ENCODE measurements at places on chromosomes 7 and 10. TPM values are rescaled to one million over a fixed set of nuclear protein-coding genes. Genes with fewer than 3 reads are reported as not detected.

The IKZF1 gene
- total RNA-seq: 11.9 TPM

The ZNF12 gene
- total RNA-seq: 25.0 TPM

The LRMDA gene
- 18.0 TPM for total RNA-seq

The EPDR1 gene
- total RNA-seq: 31.3 TPM

The TAS2R41 gene
- total RNA-seq: 0.46 TPM

The LGI1 gene
- not detected for total RNA-seq

The VIPR2 gene
- 5.0 TPM for total RNA-seq

The CLEC2L gene
- 0.57 TPM for total RNA-seq

DNA sequence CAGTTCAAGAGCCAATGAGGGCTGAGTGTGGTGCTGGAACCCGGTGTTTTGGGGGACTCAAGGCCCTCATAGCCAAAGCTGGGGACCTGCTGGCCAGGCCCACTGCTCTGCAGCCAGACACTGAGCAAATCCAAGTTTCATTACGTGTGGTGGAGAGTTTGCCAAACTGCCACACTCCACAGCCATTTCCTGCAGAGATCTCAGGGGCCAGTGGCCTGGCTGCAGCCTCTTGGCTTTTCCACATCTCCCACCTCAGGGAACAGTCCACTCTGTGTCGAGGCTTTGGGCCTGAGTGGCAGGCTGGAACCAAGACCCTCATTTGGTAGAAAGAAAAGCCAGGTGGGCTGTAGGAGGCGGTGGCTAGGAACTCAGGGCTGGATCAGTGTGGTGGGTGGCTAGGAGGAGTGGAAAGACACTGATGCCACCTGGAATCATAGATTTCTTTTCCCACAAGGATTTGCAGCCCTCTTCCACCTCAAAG is 3.2 kb downstream of the HOXA11 start:
- peak; percentile 42 for DNase-seq

GRCh38 chr7:129147731-129148130 is 3.2 kb downstream of the TSPAN33 start:
- no peak for DNase-seq

- no peak for DNase-seq
Observed at GRCh38 chr10:3805201-3805790, 20.3 kb upstream of the KLF6 start.

DNA sequence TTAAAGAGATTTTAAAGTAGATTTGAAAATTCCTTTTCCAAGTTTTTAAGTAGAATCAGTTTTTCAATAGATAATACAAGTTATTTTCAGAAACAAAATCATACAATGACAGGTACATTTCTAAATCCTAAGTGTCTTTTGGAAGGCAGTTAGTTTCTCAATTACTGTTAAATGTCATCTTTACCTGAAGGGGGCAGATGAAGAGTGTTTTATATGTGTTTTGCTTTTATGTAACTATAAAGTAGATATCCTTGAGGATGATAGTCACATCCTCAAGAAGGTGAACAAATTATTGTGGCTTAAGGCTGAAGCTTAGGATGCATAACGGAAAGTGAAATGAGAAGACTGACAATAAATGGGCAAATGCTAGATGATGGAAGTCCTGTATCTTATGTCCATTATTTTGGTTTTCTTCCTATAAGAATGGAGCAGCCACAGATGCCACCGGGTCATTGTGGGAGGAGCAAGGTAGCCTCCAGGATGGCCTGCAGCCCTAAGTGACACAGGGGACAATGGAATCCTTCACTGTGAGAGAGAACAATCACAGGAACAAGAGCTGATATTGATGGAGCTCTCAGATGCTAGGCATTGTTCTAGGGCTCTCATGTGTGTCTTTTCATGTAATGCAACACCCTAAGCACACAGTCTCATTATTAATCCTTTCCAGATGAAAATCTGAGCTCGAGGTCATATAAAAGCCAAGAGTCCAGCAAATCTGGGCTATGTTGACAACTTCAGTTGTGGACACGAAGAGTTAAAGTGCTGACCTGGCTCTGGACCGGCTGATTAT is 14.1 kb upstream of the MKX start:
- DNase-seq: no peak

GRCh38 chr7:33040803-33041516 is 21.6 kb downstream of the NT5C3A start:
- DNase-seq: no peak

GRCh38 chr10:119335671-119336353 is 128.4 kb downstream of the GRK5 start:
- DNase-seq: peak; percentile 76

- DNase-seq: no peak
Observed at GRCh38 chr7:50272808-50273207, 31.7 kb upstream of the IKZF1 start.

DNA sequence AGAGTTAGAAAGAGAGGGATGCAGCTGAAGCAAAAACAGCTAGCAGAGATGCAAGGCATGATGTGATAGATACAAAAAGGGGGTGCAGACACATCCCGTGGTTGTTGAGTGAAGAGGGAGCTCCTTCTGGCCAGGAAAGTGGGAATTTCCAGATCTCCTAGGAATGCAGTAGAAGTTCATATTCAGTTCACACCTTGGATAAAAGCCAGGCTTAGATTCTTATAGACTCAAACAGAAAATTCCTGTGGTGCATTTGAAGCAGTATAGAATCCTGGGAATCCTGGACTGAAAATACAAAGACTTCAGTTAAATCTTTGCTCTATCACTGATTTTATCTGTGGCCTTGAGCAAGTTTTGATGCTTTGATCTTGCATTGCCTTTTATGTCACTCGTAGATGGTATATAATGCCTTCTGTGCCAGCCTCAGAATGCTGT is 33.9 kb downstream of the SGPL1 start:
- DNase-seq: no peak

DNA sequence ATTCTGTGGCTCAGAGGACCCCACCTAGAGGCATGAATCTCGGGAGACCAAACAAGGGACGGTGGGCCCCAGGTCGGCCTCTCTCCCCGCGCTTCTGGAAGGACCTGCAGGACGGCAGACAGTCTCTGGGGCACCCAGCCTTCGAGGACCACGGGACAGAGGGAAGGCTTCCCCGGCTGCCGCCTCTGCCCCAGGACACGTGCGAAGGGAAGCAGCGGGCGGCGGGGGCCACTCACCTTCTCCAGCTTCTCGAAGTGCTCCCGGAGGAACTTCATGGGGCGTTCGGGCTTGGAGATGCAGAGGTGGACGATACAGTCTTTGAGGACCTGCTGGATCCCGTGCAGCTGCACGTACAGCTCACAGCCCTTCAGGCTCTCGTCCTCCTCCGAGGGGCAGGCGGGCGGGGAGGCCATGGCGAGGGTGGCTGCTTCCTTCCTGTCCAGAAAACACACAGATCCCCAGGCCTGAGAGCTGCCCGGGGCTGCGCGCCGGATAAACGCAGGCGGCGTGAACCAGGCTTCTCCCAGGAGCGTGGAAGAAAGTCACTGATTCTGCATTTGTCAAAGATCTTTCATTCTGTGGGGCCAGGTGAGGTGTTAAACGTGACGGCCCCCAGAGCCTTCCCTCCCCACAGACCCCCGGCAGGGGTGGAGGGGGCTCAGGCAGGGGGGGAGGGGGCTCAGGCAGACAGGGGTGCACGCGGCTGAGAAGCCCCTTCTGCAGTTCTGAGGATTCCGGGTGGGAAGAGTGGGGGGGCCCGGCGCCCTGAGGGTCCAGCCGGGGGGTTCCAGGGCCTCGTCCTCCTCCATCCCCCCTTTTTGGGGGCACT is 15.2 kb upstream of the DNAAF5 start:
- peak; percentile 76 for DNase-seq

GRCh38 chr7:7765422-7765821 is 47.0 kb upstream of the RPA3 start:
- DNase-seq: no peak

GRCh38 chr7:80478683-80479082 is 33.2 kb downstream of the GNAT3 start:
- no peak for DNase-seq

DNA sequence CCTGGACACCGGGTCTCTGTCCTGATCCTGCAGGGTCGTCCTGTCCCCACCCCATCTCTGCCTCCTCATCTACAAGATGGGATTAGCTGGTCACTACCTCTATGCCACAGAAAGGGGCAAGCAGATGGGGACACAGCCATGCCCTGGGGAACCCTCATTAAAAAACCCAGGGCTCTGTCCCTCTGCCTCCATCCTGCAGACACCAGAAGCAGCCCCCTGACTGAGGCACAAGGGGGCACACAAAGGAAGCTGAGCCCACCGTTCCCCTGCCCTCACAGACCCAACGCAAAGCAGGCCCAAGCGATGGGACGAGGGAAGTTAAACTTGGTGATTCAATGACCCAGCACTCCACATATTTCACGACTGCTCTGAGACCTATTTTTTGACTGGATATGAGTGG is 142.4 kb downstream of the TCERG1L start:
- peak; percentile 22 for DNase-seq

GRCh38 chr7:30320392-30320791 is 36.0 kb downstream of the ZNRF2 start:
- DNase-seq: no peak

GRCh38 chr10:109173937-109174336 is 749.4 kb downstream of the XPNPEP1 start:
- no peak for DNase-seq

DNA sequence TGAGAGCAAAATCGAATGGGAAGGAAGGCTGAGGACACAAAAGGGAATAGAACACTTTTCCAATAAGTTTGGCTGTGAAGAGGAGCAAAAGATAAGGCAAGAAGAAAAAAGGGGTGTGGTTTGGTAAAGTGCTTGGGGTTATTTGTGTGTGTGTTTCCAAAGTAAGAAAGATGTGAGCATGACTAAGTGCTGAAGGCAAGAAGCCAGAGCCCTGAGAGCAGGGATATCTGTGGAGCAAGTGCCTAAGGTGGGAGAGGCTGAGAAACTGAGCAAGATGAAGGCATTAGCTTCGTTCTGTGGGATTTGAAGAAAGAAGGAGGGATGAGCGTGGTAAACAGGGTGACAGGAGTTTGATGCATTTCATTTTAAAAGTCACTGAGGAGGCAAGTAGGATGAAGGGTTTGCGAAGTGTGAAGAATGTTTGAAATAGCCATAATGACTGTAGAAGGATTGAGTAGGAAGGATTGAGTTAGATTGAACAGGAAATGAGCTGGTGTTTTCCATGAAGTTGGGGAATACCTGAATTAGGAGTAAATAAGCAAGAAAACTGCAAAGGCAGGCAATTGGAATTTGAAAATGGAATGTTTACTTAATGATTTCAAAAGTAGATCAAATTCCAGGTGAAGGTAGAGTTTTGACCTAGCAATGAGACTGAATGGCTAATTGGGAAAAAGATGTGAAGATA is 19.9 kb upstream of the SP4 start:
- DNase-seq: no peak

GRCh38 chr10:119507115-119507514 is 35.4 kb downstream of the RGS10 start:
- DNase-seq: no peak

DNA sequence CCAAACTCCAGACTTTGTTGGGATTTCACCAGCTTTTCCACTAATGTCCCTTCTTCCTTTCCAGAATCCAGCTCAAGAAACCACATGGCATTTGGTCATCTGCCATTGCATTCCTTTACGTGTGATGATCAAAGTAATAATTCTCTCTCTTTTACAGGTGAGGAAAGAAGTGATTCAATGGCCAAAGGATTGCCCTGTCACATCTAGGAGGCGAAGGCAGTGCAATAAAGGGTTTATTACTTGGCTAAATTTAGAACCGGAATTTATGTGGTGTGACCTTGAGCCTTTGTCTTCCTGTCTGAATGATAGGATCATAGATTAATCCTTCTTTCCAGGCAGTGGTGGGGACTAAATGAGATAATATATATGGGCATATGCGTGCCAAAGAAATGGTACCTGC is 58.3 kb upstream of the COBL start:
- no peak for DNase-seq

DNA sequence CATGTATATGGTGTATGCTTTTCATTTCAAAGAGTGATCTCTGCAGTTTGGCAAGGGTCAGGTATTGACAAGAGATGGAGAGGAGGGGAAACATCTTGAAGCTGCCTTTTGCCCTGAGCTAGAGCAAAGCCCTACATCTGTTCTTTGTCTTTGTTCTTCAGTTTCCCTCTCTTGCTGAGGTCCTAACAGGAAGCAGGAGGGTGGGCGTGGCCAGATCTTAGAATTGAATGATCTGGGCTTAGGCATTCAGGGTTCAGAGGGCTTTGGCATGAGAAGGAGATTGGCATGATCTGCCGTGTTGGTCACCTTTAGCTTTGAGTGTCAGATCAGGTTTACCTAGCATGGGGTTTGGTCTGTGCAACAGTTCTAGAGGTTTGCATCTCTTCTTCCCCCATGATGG is 41.3 kb downstream of the LRMDA start:
- no peak for DNase-seq

DNA sequence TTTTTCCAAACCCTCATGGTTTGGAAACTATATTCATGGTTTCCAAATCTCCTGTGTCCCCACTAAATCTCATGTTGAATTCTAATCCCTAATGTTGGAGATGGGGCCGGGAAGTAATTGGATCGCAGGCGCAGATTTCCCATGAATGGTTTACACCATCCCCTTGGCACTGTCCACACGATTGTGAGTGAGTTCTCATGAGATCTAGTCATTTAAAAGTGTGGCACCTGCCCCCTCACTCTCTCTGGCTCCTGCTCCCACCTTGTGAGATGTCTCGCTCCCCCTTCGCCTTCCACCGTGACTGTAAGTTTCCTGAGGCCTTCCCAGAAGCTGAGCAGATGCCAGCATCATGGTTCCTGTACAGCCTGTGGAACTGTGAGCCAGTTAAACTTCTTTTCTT is 3.3 kb upstream of the MTPAP start:
- DNase-seq: no peak

DNA sequence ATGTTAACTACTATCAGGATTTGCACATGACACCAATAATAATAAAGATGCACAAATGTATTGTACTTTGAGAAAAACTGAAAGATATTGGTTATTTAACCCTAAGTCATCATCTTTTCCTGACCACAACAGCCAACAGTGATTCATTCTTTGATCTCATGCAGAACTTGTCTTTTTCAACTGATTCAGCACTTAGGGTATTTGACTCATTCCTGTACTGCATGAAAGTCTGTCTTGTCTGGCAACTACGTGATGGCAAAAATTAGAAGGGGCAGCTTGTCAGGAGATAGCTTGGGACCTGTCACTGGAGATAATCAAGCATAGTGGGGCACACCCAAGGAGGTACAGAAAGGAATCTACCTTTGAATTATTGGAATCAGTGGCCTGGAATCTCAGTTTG is 77.8 kb upstream of the LRRC17 start:
- no peak for DNase-seq

DNA sequence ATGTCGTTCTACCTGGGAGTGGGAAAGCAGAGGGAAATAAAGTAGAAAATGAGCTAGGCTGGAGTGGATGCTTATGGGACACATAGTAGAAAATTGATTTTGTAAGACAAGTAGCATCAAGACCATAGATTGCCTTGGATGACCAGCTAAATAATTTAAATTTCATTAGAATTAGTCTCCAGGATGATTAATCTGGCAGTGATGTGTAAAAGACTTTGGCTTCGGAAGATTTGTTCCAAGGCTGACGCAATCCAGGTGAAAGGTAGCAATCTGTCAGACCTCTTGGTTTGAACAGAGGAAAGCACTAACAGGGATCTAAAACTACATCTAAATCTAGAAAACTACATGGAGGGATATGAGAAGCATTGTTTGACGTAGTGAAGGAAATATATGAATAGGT is 236.5 kb downstream of the ARL4A start:
- no peak for DNase-seq

GRCh38 chr10:124704428-124705380 is 39.5 kb downstream of the FAM53B start:
- no peak for DNase-seq
